ENCODE measurements at places on chromosomes 1 and 21.

GRCh38 chr1:11982010-11982392 is 1.8 kb downstream of the MFN2 start:
- no peak for DNase-seq

GRCh38 chr1:173297798-173298391 is 90.8 kb upstream of the TNFSF4 start:
- DNase-seq, result no peak

- no peak for DNase-seq
Measured at GRCh38 chr1:72369069-72369757, 86.9 kb upstream of the NEGR1 start.

DNA sequence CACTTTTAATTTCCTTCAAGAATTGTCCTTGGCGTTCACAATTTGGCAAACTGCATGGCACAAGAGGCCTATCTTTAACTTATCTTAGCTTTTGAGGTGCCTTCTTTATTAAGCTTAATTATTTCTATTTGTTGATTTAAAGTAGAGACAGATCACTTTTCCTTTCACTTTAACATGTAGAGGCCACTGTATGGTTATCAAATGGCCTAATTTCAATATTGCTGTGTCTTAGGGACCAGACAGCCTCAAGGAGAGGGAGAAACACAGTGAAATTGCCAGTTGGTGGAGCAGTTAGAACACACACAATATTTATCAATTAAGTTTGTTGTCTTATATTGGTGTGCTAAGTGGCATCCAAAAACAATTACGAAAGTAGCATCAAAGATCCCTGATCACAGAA is 1013.9 kb downstream of the KCNT2 start:
- DNase-seq, result no peak
